ENCODE measurements at places on chromosomes 13 and 19.

GRCh38 chr19:8052464-8052859 lies at the start of gene CCL25:
Gene CCL25, plus strand, starts transcription at chr19:8052760. Its CDS starts 290 bp downstream, at chr19:8053050.
- no peak for DNase-seq

GRCh38 chr13:98909016-98909415 lies 68.8 kb downstream of the DOCK9 start:
- no peak for DNase-seq

GRCh38 chr13:34161931-34162543 lies 344.1 kb downstream of the RFC3 start:
- DNase-seq, result peak; percentile 13

GRCh38 chr13:21018220-21018619 lies 43.2 kb downstream of the LATS2 start:
- no peak for DNase-seq

DNA sequence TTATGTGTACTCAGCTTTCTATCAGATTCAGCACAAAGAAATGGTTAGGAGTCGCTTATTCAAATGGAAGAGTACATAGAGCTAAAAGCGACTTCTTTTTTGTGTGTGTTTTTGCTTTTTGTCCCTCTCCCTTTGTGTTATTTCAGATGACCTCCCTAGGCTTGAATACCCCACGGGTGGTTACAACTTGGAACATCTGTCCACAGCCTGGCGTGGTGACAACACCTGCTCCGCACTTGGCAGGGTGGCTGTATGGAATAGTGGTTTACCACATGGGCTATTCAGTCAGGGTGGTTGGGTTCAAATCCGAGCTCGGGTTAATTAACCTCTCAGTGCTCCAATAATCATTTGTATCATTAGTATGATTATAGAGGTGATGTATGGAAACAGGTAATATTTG lies 151.6 kb upstream of the FREM2 start:
- DNase-seq, result no peak

- DNase-seq, result no peak
Observed at GRCh38 chr13:55937180-55937579, 1203.5 kb upstream of the PRR20A start.

- DNase-seq, result peak; percentile 48
Observed at GRCh38 chr19:17931532-17932191, 1.2 kb upstream of the CCDC124 start.

DNA sequence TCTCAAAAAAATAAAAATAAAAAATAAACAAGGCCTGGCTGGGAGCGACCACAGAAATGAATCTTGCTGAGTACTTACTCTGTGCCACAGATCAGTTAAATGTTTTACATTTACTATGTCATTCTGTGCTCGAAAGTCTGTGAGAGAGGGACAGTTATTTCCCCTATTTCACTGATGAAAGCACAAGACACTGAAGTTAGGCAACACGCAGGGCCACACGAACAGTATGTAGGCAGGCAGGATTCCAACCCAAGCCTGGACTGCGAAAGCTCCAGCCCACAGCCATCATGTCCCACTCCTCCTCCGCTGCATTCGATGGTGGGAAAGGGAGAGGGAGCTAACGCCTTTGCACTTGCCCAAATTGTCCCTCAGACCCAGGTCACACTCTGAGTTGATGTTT lies 34.2 kb downstream of the RUBCNL start:
- DNase-seq, result no peak

- no peak for DNase-seq
Observed at GRCh38 chr13:45403081-45403480, 15.1 kb downstream of the SLC25A30 start.

Data from right kidney (tissue), 9 donors.